ENCODE measurements at places on chromosomes 12 and 14.

DNA sequence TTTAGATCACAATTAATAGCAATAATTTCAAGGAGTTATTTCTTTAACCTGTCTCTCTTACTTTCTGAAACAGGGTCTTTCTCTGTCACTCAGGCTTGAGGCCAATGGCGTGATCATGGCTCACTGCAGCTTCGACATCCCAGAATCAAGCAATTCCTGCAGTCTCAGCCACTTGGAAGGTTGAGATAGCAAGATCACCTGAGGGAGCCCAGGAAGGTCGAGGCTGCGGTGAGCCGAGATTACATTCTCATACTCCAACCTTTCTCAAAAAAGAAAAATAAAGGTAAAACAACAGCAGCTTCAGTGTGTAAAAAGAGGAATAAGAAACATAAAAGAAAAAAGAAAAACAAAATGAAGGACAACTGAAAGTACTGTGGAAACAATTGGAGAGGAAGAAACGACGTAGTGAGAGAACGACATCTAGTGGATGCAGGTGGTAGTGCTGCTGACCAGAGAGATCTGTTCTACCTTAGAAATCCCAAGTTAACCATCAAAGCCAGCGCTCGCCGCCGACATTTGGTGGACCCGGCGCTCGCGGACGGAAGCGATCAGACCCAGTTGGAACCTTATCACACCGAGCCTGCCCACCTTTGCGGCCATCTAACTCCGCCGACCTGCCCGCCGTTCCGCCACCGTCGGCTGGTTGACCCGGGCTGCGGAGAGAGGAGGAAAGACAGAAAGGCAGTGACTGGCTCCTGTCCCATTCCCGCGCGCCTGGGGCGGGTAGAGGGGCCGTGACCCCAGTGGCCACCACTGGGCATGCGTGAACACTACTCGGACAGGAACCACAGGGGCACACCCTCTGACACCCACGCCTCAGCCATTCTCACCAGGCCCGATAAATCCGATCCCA, 196.1 kb downstream of the ALG10 start:
- peak; percentile 86 for DNase-seq

DNA sequence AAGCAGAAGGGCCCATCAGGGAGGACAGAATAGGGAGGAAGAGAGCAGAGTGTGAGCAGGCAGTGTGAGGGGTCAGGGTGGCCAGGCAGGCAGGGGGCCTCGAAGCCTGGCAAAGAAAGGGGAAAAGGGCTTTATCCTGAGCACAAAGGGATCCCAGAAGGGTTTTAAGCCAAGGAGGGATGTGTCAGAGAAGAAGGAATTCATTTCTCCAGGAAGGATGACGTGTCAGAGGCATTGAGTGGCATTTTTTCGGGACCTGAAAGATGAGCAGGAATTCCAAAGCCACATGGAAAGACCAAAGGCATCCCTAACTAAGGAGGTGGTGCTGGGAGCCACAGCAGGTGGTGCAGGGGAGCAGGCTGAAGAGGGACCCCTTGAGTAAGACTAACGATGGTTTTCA, 132.1 kb downstream of the DICER1 start:
- DNase-seq = no peak

- DNase-seq = no peak
Observed at GRCh38 chr12:94169495-94169894, 21.1 kb downstream of the PLXNC1 start.

DNA sequence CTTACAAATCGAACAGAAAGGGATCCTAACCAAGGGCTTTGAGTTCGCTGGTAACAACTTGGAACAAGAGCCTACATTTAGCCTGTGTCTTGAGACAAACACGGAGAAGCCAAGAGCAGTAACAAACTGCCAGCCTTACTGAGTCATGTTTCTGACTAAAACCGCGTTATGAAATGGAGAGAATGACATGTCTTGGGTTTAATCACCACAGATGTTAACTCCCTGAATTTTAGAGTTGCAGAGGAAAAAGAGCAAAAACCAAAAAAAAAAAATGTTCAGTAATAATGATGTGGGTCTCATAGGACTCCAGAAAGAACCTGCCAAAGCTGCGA, 1.0 kb downstream of the BLTP3B start:
- peak; percentile 46 for DNase-seq

- peak; percentile 77 for DNase-seq
Observed at GRCh38 chr12:47032644-47033043, 46.8 kb upstream of the PCED1B start.

GRCh38 chr14:24238123-24238522, 4.3 kb downstream of the TINF2 start:
- no peak for DNase-seq

DNA sequence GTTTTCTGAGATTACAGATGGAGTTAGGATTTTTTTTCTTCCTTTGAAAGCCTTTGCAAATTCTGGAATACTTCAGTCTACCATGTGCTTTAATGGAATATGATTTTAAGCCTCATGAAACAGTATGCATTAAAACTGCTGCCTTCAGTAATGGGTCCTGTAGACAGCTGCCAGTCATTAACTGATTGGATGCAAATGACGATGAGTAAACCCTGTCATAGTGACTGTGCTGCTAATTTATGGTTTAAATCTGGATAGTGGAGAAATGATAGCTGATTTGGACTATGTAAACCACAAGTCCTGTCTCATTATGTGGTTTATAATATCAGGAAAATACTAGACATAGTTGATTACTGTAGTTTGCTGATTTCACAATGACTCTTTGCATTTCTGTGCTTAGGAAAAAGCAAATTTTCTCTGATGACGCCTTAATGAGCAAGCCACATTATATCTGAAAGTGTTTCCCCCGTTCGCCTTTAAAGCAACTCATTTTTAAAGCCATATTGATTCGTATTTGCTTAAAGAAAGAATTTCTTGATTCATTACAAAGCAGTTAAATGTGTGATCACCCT, 217.6 kb downstream of the TMTC2 start:
- no peak for DNase-seq

- DNase-seq = no peak
Observed at GRCh38 chr12:69751476-69751875, 12.8 kb downstream of the RAB3IP start.

DNA sequence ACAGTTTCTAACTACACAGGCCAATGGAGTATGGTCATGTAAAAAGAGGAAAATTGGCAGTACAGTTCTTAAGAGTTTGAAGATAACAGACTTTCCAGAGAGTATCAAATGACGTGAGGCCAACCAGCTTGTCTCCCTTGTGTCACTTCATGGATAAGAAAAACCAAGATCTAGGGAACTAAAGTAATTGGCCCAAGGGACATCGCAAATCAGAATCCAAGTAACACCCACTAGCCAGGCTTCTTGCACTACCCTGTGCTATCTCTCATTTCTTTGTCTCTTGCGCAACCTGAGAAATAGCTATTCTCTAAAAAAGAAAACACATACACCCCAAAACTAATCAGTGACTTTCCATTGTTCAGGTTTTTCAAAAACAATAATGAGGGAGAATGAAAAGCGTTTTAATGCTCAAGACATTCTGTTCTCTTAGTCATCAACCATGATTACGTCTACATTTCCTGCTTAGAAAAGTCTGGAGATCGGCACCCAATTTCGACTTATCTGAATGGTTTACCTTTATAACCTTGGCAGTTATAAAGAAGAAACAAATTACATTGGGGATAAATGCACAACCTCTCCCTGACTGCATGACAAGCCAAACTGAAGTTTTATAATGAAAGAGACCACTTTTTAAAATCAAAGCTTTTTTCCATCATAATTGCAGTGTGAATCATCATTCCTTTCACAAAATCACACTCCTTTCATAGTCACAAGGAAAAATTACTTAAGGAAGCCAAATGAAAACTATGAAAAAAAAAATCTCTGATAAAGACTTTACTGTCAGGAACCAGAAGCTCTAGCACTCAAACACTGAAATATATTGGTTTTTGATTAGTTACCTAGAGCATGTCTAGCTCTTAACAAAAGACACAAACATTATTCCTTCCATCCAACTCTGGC, 42.1 kb downstream of the TMTC1 start:
- no peak for DNase-seq

DNA sequence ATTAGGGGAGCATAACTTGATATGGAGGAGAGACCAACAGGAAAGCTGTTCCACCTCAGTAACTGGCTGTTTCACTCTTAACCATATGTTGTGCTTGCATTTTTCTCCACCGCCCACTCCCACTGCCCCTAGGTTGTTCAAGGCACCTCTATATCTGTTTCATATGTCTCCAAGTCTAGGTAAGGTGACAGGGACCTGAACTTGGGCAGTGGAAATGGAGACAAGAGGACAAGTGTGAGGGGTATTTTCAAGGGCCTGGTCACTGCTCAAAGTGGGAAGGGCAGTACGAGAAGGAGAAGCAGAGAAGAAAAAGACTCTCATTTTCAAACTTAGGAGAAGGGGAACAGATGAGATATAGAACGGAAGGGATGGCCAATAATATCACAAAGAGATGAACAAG, 3.1 kb downstream of the SLC38A1 start:
- DNase-seq = no peak

GRCh38 chr12:6541371-6542165, 7.3 kb downstream of the GAPDH start:
- no peak for DNase-seq

- DNase-seq = no peak
Observed at GRCh38 chr12:88334271-88334670, 192.2 kb downstream of the TMTC3 start.

- DNase-seq = no peak
Observed at GRCh38 chr12:70639535-70639934, 2.3 kb upstream of the PTPRB start.

DNA sequence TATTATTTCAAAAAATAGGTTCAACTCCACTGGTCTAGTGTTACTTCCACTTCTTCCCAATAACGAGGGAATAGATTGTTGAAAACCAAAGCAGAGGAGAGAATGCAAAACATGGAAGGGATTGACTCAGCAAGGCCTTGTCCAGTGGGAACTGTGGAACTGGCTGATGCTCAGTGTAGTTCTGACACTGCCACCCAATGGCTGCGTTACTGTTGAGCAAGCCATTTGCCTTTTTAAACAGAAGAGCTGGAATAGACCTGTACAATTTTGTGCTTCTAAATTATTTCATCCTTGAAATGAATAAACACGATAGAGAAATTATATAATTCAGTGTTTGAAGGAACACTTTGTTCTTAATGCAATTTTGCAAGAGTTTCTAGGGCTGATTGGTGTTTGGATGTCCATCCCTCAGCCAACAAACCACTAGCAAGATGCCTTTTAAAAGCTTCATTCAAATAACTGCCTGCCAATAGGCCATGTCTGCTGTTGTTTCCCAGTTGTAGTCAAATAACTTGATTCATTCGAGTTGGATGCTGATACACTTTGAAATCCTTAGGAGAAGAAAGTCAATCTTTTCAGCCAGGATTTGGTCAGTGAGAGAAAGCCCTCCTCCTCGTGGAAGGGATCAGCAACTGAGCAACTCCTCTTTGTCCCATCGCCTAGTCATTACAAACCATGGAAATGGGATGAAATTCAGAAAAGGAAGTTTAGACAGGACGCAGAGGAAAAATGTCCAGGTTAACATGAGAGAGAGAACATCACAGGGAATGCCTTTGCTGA, 7.3 kb upstream of the MGP start:
- DNase-seq = no peak

- DNase-seq = peak; percentile 91
Observed at GRCh38 chr12:66851134-66851533, 172.3 kb upstream of the GRIP1 start.

DNA sequence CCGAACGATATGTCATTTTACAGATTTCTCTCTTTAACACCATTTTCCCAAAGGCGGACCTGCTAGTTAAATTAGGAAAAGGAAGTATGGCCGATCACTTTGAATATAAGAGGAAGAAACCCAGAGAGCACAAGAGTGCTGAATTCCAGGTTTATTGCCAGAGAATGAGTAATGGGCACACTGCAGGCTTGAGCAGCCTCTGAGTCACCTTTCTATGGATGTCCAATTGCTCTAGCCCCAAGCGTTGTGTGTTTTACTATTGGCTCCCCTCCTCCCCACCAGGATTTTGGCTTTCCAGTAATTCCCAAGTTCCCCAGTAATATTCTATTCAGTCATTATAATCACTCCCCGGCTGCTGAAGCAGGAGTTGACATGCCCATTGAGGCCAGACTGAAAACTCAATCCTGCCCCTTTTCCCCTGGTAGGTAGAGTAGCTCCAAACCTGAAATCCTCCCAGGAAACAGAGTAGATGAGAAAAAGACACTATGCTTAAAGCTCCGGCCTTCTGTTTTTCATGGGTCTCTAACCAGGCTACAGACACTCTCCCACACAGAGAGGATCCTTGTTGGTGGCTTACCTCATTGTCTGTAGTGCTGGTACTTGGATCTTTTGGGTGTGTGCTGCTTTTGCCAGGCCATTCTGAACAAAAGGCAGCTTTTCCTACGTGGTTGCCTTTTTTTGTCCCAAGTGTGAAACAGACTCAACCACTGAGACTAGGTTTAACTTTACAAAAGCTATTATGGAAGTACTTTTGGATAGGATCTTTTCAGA, 704.3 kb upstream of the FLRT2 start:
- DNase-seq = no peak

- no peak for DNase-seq
Observed at GRCh38 chr12:116137318-116137717, 140.2 kb downstream of the MED13L start.

DNA sequence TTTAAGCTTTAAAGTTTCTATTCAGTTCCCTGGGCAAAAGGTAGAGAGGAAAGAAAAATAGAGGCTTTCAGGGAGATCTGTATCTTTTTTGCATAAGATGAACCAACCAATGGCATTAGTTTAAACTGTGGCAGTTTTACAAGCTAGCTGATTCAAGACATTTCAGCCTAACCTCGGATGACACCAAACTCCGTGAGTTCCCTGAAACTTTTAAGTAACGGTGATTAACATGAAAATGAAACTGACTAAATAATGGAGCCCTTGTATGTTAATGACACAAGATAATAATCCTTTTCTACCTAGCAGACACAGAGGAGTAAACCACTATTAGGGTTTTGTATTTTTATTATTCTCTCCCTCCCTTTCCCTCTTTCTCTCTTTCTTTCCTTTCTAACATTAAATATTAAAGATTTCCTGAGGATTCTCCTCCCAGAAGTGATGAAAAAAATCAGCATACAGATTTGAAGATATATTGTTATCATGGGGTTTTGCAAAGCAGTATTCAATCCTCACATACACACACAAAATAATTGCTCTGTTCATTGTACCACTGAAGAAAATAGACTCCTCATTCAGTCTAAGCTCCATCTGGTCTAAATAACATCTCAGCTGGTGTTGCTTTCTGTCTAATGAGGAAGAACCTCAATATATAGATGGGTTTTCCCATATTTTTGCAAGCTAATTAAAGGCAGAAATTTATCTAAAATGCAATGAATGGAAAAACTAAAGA, 483.8 kb downstream of the NOVA1 start:
- no peak for DNase-seq

GRCh38 chr14:93073910-93074769, 41.6 kb downstream of the ITPK1 start:
- DNase-seq = peak; percentile 98

- no peak for DNase-seq
Observed at GRCh38 chr14:79062226-79062625, 892.1 kb downstream of the NRXN3 start.

- no peak for DNase-seq
Observed at GRCh38 chr12:87768501-87769287, 260.5 kb downstream of the C12orf50 start.

GRCh38 chr14:38583471-38583870, 327.6 kb upstream of the CLEC14A start:
- no peak for DNase-seq

- DNase-seq = no peak
Observed at GRCh38 chr14:100950024-100950423, 46.5 kb upstream of the RTL1 start.

- DNase-seq = no peak
Observed at GRCh38 chr14:55593698-55594097, 13.7 kb downstream of the KTN1 start.

All from Kasumi-1 (cell line).